ENCODE measurements at places on chromosomes 2 and 18.

DNA sequence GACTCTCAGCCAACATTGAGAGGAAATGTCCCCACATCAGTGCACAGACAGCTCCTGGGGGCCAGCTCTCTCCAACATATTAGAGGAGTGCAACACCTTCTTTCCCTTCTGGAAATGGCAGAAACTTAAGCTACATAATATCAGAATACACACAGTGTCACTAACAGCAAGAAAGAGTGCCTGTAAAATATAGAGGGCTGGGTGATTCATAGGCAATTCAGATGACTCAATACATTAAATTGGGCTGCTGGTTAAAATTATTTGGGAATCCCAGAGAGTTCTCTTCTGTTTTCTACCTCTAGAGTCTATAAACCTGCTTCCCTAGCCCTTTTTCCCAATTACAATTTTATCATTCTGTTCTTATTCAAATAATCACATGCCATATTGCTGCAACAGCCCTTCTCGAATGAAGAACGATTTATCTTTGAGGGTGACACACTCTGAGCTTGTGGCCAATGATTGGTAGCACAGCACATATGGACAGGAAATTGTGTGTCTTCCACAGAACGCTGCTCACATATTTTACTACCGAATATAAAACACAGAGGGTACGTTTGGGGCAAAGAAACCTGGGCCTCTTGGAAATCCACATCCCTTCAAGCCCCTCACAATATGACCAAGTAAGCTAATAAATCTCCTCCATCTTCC is 381.2 kb downstream of the MBD2 start:
- no peak for DNase-seq

GRCh38 chr2:71668326-71669057 is 215.1 kb downstream of the DYSF start:
- DNase-seq: no peak

DNA sequence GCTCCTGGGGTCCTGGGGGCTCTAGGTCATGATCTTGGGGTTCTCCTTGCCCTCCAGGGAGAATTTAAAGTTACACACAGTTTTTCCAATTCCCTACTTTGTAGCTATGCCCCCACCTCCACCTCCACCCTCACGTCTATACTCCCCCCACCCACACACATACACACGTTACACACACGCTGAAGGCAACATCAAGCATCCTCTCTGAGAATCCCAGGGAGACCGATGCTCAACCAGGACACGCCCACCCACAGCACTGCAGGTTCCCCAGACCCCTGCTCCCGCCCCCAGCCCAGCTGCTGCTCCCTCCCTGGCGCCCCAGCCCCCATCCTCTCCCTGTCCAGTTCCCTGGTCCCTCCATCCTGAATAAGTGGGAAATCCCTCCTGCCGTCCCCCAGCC is 6.4 kb upstream of the TNS1 start:
- DNase-seq: no peak

DNA sequence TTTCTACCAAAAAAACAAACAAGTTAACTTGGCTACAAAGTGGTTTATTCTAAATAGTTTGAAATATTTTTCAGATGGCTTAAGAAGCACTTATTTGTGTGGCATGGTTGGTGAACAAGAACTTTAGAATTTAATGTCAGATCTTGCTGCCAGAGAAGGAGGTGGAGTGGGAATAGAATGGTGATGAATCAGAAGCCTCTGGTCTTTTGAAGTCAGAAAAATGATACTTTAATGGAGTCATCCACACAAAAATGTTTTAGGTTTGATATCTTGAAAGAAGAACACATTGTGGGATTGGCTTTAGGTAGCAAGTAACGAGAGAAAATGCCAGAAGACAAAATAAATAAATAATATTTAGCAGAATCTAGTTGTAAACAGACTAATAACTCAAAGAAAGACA is 243.1 kb upstream of the FANCL start:
- DNase-seq: no peak

DNA sequence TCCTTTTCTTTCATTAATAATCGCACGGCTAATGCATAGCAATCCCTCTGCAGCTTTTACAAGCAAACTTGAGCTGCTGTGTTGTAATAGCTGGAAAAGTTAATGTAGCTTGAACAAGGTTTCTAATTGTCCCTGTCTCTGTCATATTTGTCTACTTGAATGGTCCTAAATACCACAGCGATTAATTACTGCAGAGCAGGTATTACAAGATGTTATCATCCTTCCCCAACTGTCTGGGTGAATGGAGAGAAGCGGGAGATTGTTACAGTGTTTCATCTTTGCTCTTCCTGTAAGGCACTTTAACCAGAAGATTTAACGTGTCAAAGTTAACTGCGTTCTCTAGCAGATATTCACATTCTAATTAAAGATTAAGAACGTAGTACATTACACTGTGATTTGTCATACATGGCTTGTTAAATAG is 422.2 kb upstream of the POU3F3 start:
- no peak for DNase-seq

- no peak for DNase-seq
These were observed 467.4 kb downstream of the SOX11 start for GRCh38 chr2:6159606-6160005.

GRCh38 chr2:112494828-112495227 is 12.9 kb downstream of the TTL start:
- no peak for DNase-seq

GRCh38 chr2:215930505-215931253 is 82.7 kb downstream of the MREG start:
- DNase-seq: no peak

GRCh38 chr2:233436191-233436581 is 81.9 kb downstream of the DGKD start:
- DNase-seq: no peak

DNA sequence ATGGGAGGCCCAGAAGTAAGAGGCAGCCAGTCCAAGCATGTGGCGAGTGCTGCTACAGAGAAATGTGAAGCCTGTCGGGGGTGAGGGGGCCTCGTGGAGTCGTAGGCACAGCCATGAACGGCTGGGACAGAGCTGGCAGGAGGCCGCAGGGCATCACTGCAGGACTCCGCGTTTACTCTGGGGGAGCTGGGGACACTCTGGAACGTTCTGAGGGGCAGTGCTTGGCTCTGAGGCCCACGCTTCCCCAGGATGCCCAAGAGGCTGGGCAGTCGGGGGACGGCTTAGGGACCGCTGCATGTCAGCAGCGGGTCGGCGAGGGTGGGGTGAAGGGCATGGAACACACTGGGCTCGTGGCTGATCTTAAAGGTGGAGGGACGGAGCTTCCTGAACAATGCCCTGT is 6.6 kb downstream of the TMEM18 start:
- DNase-seq: no peak

DNA sequence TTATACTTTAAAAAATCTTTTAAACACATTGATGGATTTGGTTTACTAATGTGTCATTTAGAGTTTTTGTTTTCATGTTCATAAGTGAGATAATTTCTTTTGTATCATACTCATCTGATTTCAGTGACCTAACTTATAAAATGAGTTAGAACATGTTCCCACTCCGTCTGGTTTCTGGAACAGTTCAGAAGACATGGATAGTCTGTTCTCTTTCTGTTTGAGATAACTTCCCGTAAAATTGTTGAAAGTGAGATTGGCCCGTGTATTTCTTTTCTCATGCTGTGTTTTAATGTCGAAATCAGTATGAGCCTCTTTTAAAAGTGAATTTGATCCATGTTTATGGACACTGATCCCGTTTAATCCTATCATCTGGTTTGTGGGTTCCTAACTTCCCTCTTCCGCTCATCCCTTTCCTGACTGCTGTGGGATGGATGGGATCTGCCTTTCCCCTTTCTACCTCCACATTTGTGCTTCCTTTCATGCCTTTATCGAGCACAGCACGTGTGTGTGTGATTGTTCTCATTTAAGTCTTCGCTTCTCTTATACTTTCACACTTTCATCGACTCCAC is 78.9 kb downstream of the COPS8 start:
- no peak for DNase-seq

GRCh38 chr2:195697681-195698220 is 40.7 kb downstream of the SLC39A10 start:
- no peak for DNase-seq

GRCh38 chr2:52082646-52083045 is 1050.7 kb upstream of the NRXN1 start:
- no peak for DNase-seq

DNA sequence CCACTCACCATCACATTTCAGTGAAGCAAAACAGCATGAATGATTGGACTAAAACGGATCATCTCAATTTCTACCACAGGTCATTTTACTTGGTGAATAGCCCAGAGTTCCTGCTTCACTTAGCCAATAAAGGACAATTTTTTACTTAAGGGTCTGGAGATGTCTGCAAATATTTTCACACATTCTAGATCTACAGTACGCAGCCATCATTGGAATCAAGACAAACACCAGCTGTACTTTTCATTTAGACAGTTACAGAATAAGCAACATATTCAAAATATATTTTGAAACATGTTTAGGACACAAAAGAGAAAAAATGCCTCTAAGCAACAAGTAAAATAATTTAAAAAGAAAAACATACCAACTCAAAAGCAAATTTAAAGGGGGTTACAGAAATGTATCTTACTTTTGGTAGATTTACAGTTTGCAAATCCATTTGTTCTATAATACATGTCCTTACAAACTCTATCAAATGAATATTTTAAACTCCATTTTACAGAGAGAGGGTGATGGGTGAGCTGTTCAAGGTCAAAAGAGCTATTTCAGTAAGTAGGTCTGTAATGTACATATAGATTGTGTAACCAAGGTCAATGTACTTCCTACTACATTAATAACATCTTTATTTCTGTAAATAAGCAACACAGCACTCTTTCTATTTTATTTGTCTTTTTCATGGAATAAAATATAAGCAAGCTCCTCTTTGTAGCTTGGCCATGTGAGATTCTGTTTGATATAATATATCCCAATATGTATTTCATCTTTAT is 13.4 kb downstream of the PPP1R1C start:
- DNase-seq: no peak

GRCh38 chr18:62509779-62510178 is 13.0 kb upstream of the ZCCHC2 start:
- no peak for DNase-seq

- DNase-seq: no peak
These were observed 180.6 kb upstream of the EPAS1 start for GRCh38 chr2:46116553-46116991.
